ENCODE measurements at places on chromosomes 3 and 15.
A peak's percentile ranks its signal among the peaks of the same experiment; 100 is the strongest.

DNA sequence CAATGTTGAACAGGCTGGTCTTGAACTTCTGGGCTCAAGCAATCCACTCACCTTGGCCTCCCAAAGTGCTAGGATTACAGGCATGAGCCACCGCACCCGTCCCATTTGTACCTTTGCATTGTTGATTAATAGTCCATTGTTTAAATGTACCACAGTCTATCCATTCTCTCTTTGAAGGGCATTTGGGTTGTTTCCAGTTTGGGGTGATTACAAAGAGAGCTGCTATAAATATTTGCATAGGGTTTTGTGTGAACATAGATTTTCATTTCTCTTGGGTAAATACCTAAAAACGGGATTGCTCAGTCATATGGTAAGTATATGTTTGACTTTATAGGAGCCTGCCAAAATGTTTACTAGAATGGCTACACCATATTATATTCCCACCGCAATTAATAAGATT, 13.7 kb upstream of the PTPRG start:
- DNase-seq, result no peak

GRCh38 chr3:79817224-79817623, 49.4 kb upstream of the ROBO1 start:
- no peak for DNase-seq

DNA sequence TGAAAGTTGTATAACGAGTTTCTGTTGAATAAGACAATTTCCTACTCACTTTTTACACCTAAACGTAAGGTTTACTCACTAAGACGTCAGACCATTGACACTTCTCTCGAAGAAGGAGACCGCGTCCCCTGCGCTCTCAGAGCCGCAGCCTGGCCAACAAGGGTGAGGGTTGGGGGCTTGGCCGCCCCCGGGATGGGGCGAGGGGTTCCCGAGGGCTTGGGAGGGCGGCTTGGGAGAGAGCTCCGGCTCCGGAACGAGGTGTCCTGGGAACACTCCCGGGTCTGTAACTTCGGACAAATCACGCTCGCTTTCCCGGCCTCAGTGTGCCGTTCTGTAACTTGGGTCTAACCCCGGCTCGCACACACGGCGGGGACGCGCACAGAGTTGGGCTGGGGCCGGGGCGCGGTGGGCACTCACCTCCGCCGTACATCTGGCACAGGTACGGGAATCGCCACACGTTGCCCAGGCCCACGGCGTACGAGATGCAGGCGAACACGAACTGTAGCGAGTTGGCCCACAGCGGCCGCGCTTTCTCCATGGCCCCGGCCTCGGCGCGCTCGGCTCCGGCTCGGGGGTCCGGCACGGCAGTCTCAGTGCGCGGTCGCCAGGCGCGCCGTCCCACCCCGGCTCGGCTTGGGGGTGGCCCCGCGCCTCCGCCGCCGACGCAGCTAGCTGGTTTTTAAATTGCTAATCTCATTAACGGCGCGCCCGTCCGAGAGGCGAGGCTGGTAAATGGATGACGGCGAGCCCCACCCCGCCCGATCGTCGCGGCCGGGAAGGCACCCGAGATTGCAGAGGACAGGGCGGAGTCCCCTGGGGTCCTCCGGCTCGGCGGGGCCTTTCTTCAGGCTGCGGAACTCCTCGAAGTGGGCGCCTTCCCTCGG, at the start of gene SLC6A20:
SLC6A20 (minus strand) TSS at position 655 of the 884 bp plus-strand sequence; CDS start at position 538, 117 bp downstream.
- no peak for DNase-seq

GRCh38 chr3:68067314-68067713, 412.9 kb upstream of the SUCLG2 start:
- DNase-seq, result peak; percentile 57

DNA sequence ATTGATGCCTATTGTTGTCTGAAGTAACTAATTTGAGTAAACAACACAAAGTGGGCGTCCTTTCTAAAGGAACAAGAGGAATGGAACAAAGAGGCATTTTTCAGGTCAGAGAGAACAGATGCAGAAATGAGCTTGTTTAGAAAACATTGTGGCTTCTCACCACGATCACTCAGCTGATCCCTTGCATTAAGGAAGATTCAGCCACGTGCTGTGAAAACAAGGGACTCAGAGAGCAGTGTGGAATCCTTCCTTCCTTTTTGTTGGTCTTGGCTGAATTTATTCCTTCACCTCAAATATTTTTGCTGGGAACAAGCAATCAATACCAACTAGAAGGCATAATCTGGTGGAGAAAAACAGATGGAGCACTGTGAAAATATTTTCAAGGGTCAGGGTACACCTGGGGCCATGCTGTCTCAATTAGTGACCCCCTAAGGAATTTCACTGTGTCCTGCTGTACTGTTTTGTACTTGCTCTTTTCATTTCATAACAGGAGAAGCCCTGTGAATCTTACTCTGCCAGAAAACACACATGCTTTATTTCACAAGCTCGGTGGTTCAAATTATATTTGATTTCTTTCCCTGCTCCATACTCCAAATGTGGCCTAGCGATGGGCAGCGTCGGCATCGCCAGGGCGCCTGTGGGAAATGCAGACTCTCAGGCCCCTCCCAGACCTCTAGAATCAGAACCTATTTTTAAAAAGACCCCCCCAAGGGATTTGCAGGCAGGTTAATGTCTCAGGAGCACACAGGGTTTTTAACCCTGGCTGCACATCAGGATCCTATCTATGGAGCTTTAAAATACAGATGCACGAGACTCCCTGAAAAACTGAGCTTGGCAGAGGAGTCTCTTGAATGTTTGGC, 11.6 kb upstream of the SLC6A20 start:
- peak; percentile 37 for DNase-seq

- no peak for DNase-seq
These were observed 241.0 kb upstream of the NR2F2 start for GRCh38 chr15:96089405-96090058.

GRCh38 chr3:188133219-188133618, 20.7 kb upstream of the LPP start:
- peak; percentile 100 for DNase-seq

DNA sequence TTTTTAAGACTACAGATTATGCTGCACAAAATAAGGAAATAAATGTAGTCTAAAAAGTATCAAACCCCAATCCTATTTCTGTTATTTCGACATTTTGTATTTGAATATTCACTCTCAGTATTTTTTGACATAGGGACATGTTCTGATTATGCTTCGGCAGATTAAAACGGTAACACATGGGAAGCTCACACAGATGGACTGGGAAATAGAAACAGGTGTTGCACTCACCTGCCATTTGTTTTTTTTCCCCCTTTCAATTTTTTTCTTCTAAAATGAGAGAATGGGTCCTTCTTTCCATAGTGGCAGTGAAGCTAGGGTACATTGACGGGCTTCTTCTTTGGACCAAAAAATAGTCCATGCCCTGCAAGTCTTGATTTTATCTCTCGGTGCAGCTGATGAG, 163.1 kb downstream of the MYRIP start:
- DNase-seq, result no peak

DNA sequence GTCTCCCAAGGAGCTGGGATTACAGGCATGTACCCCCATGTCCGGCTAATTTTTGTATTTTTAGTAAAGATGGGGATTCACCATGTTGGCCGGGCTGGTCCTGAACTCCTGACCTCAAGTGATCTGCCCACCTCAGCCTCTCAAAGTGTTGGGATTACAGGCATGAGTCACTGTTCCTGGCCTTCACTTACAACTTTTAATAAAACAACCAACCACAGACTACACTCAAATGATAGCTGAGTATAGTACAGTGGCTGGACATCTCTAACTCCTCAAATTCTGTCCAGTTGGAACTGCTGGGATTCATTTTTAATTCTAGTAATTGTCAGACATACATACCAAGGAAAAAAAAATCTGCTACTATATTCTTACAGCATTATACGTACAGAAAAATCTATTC, 71.0 kb downstream of the PBRM1 start:
- peak; percentile 32 for DNase-seq

- peak; percentile 71 for DNase-seq
These were observed 49.4 kb upstream of the TNFAIP8L3 start for GRCh38 chr15:51144021-51144532.

DNA sequence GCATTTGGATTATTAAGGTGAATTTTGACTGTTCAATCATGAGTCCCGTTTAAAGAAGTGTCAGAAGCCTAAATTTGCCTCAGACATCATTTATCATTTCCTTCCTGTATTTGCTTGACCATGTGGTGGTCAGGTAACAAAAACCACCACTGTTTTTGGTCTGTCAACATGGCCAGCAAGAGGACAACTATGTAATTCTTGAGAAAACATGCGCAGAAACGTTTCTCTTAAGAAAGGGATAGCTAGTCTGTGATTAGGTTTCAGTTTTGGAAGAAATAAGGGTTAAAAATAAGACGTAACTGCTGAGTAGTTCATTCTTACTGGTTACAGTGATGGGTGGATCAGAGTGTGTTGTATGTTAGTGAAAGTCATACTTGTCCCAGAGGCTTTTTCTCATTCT, 204.5 kb downstream of the AKAP13 start:
- DNase-seq, result no peak

DNA sequence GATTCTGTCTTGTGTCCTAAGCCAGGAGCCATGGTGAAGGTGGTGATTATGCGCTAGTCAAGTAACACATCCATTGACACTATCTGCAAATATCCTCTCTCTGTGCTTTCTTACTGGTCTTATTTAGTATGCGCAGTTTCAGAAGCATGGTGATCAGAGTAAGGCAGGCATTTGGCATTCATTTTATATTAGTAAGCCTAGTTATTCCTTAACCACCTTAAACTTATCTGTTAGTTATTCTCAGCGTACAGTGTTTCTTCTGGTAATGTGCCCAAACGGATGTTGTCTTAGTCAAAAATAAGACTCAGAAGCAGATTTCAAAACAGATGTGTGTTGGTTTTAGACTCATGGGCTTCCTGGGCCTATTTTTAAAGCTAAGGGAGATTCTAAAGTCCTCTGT, 329.2 kb downstream of the GRM7 start:
- peak; percentile 99 for DNase-seq

GRCh38 chr15:92714077-92714476, 58.5 kb upstream of the FAM174B start:
- DNase-seq, result peak; percentile 36

GRCh38 chr3:69697381-69697780, 41.9 kb upstream of the MITF start:
- DNase-seq, result no peak

DNA sequence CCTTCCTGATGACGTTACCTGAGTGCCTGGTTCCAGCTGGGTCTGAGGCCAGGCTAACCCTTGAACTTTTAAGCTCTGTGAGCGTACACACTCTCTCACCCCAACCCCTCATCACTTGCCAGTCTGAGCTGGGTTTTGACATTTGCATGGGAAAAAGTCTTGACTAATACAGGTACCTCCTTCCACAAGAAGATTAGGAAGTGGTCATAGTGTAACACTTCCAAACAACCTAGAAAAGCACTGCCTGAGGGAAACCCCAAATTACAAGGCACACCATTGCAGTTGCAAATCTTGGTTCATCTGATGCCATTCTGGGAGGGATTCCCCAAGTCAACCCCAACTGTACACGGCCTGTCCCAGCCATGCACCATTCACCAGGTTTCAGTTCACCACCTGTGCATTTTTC, 499.8 kb downstream of the FOXP1 start:
- no peak for DNase-seq

DNA sequence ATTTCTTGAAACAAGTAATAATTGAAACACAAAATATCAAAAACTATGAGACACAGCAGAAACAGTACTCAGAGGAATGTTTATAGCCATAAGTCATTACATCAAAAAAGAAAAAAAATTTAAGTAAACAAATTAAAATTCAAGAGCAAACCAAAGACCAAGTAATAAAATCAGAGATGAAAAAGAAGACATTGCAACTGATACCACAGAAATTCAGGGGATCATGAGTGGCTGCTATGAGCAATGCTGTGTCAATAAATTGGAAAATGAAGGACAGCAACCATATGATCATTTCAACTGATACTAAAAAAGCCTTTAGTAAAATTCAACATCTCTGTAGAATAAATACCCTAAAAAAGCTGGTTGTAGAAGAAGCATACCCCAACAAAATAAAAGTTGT, 644.1 kb upstream of the BCHE start:
- no peak for DNase-seq

DNA sequence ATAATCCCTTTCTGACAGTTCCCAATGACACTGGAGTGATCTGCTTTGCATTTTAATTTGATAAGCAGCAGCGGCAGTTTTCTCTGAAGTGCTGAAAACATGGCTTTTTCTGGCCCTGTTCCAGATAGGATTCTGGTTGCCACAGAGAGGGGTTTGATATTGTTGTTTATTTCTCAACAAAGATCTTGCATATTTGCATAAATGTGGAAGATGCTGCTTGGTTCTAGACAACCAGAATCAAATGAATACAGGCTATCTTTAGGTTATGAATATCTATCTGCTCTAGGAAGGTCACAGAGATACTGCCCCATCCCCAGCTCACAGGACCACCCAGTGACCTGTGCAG, 137.1 kb downstream of the ZNF609 start:
- no peak for DNase-seq

DNA sequence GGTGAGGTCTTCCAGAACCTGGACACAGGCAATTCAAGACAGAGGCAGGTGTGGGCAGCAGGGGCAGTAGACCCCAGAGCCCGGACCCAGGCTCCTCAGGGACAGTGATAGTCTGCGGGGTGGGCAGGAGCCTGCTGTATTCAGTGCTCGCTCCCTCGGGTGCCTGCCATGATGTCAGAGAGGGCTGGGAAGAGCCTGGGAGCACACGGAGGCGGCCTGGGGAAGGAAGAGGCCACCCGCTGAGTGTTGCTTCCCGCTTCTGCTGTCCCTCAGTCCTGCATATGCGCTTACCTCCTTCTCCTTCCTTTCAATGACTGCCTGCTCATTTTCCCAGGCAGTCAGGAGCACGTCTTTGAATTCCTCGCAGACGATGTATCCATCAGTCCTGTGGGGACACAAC, 22.8 kb downstream of the TMEM43 start:
- DNase-seq, result no peak

GRCh38 chr3:128714887-128715491, 11.0 kb upstream of the RAB7A start:
- DNase-seq, result no peak

DNA sequence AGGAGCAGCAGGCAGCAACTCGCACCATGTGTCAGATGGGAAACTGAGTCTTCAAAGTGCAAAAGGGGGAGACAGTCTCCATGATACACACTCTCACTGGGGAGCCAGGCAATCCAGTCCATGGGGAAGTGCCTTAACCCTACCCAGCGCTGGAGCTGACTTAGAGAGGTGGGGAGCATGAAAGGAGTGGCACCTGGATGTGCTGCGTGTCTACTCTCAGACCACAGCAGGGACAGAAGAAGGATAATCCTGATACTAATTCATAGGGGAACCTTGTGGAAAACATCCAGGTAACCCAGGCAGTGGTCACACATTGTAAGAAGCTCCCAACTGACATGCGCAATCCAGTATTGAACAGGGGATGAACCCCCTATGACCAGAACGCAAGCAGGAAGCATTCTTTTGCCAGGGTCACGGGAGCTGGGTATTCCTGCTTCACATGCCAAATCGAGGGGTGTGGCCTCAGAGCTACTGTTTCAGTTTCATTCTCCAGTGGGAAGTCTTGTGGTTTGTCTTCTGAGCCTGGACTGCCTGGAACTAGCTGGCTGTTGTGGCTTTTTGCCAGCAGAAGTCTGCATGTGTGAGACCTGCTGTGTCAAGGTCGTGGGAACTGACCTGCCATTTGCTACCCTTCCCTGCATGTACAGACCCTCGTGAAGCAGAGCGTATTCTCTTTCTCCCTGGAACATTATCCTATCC, 367.6 kb upstream of the NDN start:
- DNase-seq, result no peak

All from renal cortical epithelial cell (primary cell).